ENCODE measurements at places on chromosomes 2 and 18. TPM values are rescaled to one million over a fixed set of nuclear protein-coding genes. Genes with fewer than 3 reads are reported as not detected.

Gene BBS5
- 2.6 TPM for total RNA-seq

Gene C2orf78
- not detected for total RNA-seq

DNA sequence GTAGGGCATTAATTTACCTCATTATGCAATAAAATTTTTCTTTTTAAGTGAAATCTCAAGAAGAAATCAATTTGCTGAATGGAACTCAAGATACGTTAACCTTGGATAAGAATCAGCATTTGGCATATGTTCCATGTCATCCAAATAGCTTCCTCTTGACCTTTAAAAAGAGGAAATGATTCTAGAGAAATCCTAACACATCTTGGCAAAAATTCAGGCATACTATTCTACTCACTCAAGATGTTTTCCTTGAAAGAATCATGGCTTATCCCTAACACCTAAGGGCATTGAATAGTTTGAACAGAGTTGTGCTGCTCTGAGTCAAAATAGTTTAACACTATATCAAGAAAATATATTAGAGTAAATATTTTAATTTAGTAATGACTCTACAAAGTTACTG is 678.0 kb downstream of the EPHA4 start:
- H3K27me3 ChIP-seq, result peaks cover 3% of the 10 kb centered on the region
- H3K27ac ChIP-seq, result no peak overlapping the region
- no peak overlapping the region for H3K4me3 ChIP-seq
- no peaks in the 10 kb centered on the region for H3K4me1 ChIP-seq

DNA sequence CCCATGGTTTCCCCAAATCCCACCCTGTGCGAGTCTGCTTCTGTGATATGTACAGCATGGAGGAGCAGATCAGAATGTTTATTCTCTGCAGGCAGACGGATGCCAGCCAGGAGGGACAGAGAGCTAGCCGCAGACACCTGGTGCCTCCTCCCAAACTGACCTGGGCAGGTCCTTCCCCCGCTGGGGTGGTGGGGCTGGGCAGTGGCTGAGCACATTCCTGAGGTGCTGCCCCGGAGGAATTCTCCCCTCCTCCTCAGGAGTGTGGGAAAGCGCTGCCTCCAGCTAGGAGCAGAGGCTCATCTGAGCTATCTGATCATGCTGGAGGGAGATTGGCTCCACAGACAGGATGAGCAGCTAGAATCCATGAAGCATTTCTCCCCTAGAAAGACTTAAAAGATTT is 21.7 kb downstream of the C2orf92 start:
- DNase-seq, result no peak
- no peaks in the 10 kb centered on the region for H3K36me3 ChIP-seq
- H3K4me3 ChIP-seq, result no peak overlapping the region
- no peak overlapping the region for H3K27ac ChIP-seq
- peaks cover 2% of the 10 kb centered on the region for H3K27me3 ChIP-seq

DNA sequence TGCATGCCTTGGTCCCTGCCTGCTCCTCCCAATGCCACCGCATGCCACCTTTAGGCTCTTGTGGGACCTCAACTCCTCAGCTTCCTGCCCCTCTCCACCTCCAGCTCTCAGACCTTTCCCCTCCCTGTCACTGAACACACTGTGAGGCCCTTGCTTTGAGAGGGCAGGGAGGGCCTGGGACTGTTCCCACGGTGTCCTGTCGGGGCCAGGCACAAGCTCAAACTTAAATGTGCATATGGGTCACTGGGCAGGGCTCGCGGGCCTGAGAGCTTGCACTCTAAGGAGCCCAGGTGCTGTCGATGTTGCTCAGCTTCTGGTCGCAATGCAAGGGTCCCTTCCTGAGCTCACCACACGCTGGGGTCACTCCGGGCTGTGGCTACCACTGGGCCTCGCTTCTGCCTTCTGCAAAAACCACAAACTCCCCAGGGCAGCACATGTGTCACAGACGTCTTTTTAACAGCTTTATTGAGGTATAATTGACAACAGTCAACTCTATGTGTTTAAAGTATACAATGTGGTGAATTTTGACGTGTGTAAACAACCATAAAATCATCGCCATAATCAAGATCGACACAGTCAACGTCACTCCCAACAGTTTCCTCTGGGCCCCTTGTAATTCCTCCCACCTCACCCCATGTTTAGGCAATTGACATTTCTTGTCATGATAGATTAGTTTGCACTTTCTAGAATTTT is 11.9 kb upstream of the B3GNT7 start:
- no peaks in the 10 kb centered on the region for H3K4me1 ChIP-seq
- H3K36me3 ChIP-seq, result no peaks in the 10 kb centered on the region
- H3K27ac ChIP-seq, result no peak overlapping the region
- no peak overlapping the region for H3K4me3 ChIP-seq
- H3K27me3 ChIP-seq, result no peaks in the 10 kb centered on the region

GRCh38 chr2:20103530-20103929 is 52.1 kb upstream of the LAPTM4A start:
- H3K27me3 ChIP-seq, result peaks cover 11% of the 10 kb centered on the region
- H3K27ac ChIP-seq, result no peak overlapping the region
- H3K4me1 ChIP-seq, result peaks cover 3% of the 10 kb centered on the region
- H3K36me3 ChIP-seq, result no peaks in the 10 kb centered on the region
- H3K4me3 ChIP-seq, result no peak overlapping the region

- H3K4me3 ChIP-seq, result peak overlapping the region; percentile 61
- peaks cover 17% of the 10 kb centered on the region for H3K27me3 ChIP-seq
- no peaks in the 10 kb centered on the region for H3K36me3 ChIP-seq
- peaks cover 12% of the 10 kb centered on the region for H3K4me1 ChIP-seq
- H3K27ac ChIP-seq, result no peak overlapping the region
Observed at GRCh38 chr2:100821911-100822265, 1.9 kb downstream of the NPAS2 start.

DNA sequence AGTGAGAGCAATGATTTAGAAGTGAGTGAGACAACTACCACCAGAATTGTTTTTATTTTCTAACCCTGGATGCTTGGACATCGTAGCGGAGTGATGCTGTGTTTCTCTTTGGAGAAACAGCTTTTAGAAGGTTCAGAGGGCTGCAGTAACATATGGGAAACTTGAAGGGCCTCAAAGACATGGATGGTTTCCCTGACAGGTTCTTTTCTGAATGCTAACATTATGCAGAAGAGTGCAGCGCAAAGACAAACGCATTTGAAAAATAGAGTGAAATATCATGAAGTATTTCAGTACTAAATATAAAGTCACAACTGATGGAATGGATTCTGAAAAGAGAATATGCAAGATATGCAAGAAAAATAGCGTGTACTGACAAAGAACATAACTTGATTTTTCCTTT is 385.1 kb upstream of the DSEL start:
- no peak overlapping the region for H3K4me3 ChIP-seq
- no peaks in the 10 kb centered on the region for H3K4me1 ChIP-seq
- no peak overlapping the region for H3K27ac ChIP-seq
- no peaks in the 10 kb centered on the region for H3K36me3 ChIP-seq
- H3K27me3 ChIP-seq, result no peaks in the 10 kb centered on the region

DNA sequence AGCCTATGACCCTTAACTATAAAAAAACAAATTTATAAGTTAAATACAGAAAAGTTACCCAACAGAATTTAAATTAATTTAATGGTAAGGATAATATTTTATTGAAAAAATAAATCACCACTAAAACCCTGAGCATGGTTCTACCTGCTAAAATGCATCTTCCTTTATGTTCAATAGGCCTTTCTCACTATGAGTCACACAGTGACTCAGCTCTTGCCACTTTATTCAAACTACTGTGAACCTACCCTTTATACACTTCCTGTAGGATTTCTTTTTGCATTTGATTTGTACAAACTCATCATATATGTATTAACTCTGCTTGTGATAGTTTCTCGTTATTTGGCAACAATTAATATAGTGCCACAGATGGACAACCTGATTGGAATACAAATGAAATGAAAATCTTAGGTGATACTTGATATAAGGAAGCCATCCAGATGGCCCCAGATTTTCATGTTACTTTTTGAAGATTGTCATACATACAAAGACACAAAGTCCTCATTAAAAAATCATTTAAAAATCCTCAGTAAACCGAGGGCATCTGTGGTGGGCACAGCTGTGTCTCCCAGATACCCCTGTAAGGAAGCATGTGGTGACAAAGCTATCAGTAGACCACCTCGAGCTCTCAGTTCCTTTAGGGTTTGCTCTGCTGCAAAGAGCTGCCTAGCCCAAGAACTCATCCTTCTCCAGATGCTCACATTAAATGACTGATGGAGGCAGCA is 55.2 kb upstream of the COBLL1 start:
- H3K4me3 ChIP-seq, result no peak overlapping the region
- no peaks in the 10 kb centered on the region for H3K36me3 ChIP-seq
- DNase-seq, result peak; percentile 31
- no peaks in the 10 kb centered on the region for H3K27me3 ChIP-seq
- no peak overlapping the region for H3K27ac ChIP-seq
- H3K4me1 ChIP-seq, result peaks cover 6% of the 10 kb centered on the region

GRCh38 chr2:232869138-232870017 is 686 bp upstream of the SNORC start:
- H3K27me3 ChIP-seq, result no peaks in the 10 kb centered on the region
- DNase-seq, result no peak
- H3K4me3 ChIP-seq, result no peak overlapping the region
- H3K36me3 ChIP-seq, result no peaks in the 10 kb centered on the region
- no peak overlapping the region for H3K27ac ChIP-seq
- H3K4me1 ChIP-seq, result peaks cover 5% of the 10 kb centered on the region

GRCh38 chr2:8551622-8552074 is 130.2 kb upstream of the ID2 start:
- H3K27ac ChIP-seq, result peak overlapping the region; percentile 11
- no peaks in the 10 kb centered on the region for H3K27me3 ChIP-seq
- no peaks in the 10 kb centered on the region for H3K36me3 ChIP-seq
- DNase-seq, result peak; percentile 74
- no peak overlapping the region for H3K4me3 ChIP-seq
- peaks cover 26% of the 10 kb centered on the region for H3K4me1 ChIP-seq

- no peaks in the 10 kb centered on the region for H3K36me3 ChIP-seq
- H3K4me3 ChIP-seq, result no peak overlapping the region
- no peak for DNase-seq
Observed at GRCh38 chr2:217218269-217219163, 358.7 kb upstream of the TNP1 start.

GRCh38 chr2:112881217-112881985 is 29.6 kb upstream of the IL37 start:
- peak; percentile 66 for DNase-seq
- H3K4me1 ChIP-seq, result peaks cover 29% of the 10 kb centered on the region
- H3K27ac ChIP-seq, result peak overlapping the region; percentile 74
- H3K27me3 ChIP-seq, result no peaks in the 10 kb centered on the region
- no peaks in the 10 kb centered on the region for H3K36me3 ChIP-seq
- no peak overlapping the region for H3K4me3 ChIP-seq

GRCh38 chr2:236764716-236765115 is 195.1 kb downstream of the ACKR3 start:
- DNase-seq, result no peak
- H3K4me1 ChIP-seq, result no peaks in the 10 kb centered on the region
- H3K4me3 ChIP-seq, result no peak overlapping the region
- no peaks in the 10 kb centered on the region for H3K36me3 ChIP-seq

- no peaks in the 10 kb centered on the region for H3K36me3 ChIP-seq
- H3K4me1 ChIP-seq, result no peaks in the 10 kb centered on the region
- no peak overlapping the region for H3K4me3 ChIP-seq
- no peaks in the 10 kb centered on the region for H3K27me3 ChIP-seq
Observed at GRCh38 chr18:41517142-41517541, 437.9 kb upstream of the PIK3C3 start.

DNA sequence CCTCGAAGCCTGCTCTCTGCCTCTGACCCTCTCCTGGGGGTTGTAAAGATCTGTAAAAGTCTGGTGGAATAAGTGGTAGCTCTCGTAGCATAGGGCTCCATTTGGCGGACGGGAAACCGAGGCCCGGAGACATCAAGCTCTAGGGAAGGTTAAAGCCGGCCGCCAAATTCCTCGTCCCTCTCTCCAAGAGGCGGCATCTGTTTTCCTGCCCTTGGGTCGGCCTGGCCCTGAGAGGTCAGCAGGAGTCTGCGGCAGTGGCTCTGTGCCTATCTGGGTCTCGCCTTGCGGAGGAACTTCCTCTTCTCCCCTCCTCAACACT is 72.4 kb downstream of the TEX51 start:
- no peaks in the 10 kb centered on the region for H3K36me3 ChIP-seq
- H3K27ac ChIP-seq, result no peak overlapping the region
- peaks cover 30% of the 10 kb centered on the region for H3K27me3 ChIP-seq
- peaks cover 2% of the 10 kb centered on the region for H3K4me1 ChIP-seq
- no peak for DNase-seq
